ENCODE measurements at places on chromosomes 5 and 9.

GRCh38 chr9:71791875-71792274 lies 23.6 kb upstream of the CEMIP2 start:
- no peak for DNase-seq

DNA sequence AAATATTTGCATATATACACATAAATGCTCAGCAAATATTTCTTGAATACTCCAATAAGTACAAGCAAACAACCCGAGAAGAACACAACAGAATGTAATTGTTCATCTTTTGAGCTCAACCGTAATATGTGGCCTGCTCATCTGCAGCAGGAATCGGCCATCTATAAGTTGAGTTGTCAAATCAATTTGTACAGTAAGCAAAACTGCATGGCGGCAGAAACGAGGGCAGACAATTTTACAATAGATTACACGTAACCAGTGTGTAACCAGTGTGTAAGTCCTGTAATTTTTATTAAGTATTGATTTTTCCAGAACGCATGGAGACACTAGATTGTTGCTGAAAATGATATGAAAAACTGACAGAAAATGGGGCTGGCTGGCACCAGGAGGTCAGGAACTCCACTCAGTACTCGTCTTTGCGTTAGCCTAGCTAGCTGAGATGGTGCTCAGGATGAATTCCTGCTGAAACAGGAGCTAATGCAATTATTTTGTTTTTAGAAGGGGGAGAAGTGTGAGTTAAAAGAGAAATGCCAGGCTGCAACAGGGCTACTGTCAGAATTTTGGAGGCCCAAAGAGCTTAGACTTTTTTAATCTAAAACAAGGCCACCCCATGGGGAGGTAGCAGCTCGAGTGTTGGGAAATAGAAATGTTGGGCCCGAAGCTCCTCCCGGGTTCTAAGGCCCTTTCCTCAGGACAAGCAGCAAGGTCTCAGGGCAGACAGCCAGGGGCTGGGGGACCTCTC lies 682 bp downstream of the DHX29 start:
- DNase-seq, result no peak

- DNase-seq, result no peak
Observed at GRCh38 chr9:83312537-83312936, 225.7 kb downstream of the FRMD3 start.

GRCh38 chr5:98173334-98173733 lies 600.1 kb upstream of the RGMB start:
- DNase-seq, result no peak

DNA sequence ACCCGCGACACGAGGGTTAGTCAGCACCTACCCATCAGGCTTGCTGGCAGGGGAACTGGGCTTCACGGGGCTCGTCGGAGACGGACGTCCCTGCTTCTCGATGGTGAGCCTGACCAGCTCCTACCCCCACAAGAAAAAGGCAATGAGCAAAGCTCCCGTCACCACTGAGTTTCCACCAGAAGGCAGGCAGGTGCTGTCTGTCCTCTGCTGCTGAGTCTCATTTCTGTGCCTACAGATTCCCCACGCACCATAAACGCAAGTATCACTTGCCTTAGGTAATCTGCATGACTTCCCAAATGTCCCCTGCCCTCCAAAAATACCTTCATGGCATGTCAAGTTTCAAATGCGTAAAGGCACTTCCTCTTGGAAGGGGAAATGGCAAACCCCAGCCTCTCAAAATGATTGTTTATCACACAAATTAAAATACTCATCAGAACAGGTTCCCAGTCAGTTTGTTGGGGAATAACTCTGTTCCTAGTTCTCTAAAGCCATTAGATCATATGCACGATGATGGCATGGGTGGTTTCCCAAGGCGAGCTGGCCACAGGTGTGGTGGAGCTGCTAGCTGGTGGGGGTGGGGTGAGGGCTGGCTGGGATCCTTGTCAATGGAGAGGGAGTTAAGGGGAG lies 85.0 kb downstream of the PRRT1B start:
- DNase-seq, result no peak

GRCh38 chr9:135290086-135290485 lies 189.5 kb upstream of the PPP1R26 start:
- no peak for DNase-seq

DNA sequence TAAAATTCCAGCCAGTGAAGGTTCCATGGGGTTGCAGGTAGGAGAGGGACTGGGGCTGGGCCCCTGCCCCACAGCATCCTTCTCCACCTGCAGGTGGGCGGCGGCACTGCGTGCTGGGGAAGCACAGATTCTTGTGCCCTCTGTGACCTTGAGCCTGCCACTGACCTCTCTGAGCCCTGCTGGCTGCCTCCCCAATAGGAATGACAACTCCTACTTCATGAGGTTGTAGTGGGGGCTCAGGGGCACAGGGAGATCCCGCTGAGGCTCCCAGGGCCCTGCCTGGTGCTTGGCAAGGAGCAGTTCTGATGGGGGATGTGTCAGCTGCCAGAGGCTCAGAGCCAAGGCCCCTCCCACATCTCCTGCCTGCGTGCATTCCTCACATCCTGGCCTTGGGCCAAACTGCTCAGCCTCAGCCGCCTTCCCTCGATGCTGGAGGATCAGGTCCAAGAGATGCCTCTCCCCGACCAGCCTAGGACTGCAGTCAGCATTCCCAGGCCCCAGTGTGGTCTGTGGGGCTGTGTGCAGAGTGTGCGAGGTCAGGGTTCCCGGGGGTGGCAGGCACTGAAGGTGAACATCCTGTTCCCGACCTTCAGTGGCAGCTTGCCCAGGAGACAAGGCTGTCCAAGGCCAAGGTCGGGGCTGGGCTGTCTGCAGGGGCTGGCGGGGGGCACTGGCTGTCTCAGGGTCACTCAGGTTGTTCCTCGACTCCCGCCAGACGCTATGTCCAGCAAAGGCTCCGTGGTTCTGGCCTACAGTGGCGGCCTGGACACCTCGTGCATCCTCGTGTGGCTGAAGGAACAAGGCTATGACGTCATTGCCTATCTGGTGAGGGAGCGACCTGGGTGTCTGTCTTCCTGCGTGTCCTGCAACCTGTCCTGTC lies 7.0 kb downstream of the ASS1 start:
- peak; percentile 77 for DNase-seq

DNA sequence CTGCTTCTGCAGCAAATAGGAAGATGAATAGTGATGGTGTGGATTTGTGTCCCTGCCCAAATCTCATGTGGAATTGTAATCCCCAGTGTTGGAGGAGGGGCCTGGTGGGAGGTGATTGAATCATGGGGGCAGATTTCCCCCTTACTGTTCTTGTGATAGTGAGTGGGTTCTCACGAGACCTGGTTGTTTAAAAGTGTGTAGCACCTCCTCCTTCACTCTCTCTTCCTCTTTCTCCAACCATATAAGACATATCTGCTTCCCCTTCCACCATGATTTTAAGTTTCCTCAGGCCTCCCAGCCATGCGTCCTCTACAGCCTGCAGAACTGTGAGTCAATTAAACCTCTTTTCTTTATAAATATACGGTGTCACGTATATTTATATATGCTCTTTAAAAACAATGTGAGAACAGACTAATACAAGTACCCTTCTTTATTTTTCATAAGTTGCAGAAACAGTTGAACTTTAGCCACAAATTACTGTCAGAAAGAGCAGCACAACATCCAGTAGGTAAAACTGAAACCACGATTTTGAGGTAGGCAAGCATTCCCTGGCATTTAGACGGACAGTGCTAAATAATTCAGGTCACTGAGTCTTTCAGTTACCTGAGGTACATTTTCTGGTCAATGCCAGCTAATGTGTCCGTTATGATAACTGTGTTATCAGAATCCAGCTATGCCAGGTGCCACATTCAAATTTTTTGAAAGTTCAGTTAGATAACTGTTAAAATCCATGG lies 79.3 kb upstream of the SPEF2 start:
- DNase-seq, result no peak

DNA sequence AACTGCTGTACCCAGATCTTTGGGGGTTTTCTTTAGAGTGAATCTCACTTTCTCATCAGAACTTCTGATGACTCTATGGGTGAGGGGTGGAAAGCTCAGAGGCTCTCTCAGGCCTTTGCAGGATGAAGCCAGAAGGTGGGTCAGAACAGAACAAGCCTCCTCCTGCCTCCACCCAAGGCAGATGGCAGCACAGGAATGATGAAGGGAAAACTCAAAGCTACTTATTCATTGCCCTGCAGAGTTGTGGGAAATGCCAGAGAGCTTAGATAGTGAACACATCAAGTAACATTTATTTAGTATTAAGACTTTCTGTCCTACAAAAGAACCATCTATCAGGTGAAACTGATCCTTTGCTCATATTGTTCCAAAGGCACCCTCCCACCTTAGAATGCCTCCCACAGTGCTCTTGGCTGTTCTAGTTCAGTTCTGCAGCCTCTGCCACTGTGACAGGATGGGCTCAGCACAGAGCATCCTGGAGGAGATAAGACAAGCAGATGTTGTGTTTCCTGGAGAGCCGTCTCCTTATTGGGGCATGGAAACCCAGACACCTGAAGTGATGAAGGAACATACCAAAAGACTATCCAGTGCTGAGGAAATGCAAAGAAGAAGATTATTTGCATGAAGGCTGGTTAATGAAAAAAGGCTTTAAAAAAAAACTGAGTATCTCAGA lies 146.6 kb downstream of the ADAMTS12 start:
- DNase-seq, result no peak

- no peak for DNase-seq
Observed at GRCh38 chr9:17699615-17700330, 120.9 kb downstream of the SH3GL2 start.

DNA sequence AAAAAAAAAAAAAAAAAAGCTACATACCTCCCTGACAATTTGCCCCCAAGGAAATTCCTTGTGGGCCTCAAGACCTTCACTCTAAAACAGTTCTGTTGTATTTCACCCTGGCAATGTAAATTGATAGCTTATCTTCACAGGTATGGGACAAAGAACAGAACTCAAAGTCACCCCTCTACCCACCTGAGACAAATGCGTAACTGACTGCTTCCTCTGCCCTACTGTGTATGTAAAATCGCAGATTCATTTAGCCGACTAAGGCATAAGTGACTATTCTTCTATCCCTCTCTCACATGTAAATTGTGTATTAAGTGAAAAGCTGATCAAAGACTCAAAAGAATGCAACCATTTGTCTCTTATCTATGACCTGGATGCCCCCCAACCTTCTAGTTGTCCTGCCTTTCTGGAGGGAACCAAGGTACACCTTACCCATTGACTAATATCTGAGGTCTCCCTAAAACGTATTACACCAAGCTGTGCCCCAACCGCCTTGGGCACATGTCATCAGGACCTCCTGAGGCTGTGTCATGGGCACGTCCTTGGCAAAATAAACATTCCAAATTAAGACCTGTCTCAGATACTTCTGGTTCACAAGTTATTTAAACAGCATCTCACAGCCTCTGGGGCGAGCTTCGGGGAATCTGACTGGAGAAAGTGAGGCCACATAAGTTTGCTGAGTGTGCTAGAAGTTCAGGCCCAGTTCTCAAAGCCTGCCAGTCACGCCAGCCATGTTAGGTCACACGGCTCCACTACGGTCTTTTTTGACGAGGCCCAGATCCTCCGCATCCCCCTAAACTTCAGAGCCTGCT lies 954 bp downstream of the TBCA start:
- DNase-seq, result no peak

- no peak for DNase-seq
Observed at GRCh38 chr9:32955655-32956478, 45.6 kb downstream of the APTX start.

DNA sequence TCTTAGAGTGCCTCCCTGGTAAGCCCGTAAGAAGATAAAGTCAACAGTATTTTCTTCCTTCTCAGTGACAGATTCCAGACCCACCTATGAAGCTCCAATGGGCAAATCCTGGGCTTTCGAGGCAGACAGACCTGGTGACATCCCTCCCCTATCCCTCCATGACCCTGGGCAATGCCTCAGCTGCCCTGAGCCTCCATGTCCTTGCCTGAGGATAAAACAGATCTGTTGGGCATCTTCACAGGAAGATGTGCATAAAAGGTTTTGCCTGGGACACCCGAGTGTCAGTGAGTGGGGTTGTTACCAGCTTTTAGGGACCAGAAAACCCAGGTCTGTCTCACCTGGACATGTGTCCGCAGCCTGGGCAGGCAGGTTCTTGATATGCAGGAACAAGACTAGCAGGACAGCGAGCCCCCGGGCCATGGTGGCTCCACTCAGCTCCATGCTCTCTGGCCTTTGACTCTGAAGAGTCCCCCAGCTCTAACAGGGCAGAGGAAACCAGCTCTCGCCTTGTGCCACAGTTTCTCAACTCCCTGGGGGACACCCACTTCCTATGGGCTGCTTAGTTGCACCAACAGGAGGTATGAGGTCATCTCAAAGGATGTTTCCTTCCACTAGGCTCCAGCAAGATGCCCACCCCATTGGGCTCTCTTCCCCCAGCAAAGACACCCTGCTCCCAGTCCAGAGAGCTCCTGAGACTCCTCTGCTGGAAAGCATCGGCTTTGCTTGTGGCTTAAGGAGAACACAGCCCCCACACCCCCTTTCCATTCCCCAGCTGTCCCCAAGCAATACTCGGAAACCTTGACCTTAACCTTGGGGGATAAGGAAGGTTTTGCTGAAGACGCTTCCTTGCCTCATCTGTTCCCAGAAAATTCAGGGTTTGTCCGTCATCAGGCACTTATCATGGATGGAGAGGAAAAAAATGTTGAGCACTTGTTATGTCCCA lies at the start of gene FCN1:
Gene FCN1 (minus strand): TSS at position 482 of the 943 bp plus-strand sequence. CDS start 41 bp downstream, at position 441.
- no peak for DNase-seq

- no peak for DNase-seq
Observed at GRCh38 chr9:71758277-71758676, 10.0 kb downstream of the CEMIP2 start.

GRCh38 chr5:171419688-171420430 lies 412 bp downstream of the FGF18 start:
- DNase-seq, result peak; percentile 87

- no peak for DNase-seq
Observed at GRCh38 chr5:11212706-11213105, 451.7 kb upstream of the DAP start.

- no peak for DNase-seq
Observed at GRCh38 chr5:128637031-128637430, 99.0 kb upstream of the FBN2 start.

DNA sequence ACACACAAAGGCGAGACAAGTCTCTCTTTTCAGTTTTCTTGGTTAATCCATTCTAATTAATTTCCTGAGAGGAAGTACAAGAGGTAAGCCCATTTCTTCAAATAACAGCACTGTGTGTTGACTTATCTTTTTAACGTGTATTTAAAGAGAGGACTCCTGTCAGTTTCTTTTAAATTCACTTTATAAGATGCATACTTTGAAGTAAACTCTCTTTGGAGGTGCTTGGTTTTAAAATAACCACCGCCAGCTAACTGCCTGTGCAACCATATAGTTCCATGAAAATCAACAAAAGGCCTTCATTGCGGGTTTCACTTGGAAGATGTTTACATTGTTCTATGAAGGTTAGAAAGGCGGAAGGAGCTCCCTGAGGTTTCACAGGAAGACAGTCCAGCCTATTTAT lies 13.1 kb upstream of the SERINC5 start:
- DNase-seq, result no peak

DNA sequence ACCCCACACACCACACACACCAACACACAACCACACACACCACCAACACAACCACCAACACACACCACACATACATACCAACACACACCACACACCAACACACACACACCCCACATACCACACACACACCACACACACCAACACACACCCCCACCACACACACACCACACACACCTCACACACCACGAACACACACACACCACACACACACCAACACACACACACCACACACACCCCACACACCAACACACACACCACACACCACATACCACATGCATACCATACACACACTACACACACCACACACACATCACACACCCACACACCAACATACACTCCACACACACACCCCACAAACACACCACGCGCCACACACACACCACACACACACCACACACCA lies 171.4 kb downstream of the GOLPH3 start:
- no peak for DNase-seq

All from 8988T (cell line).